ENCODE measurements at places on chromosomes 3 and 15.

DNA sequence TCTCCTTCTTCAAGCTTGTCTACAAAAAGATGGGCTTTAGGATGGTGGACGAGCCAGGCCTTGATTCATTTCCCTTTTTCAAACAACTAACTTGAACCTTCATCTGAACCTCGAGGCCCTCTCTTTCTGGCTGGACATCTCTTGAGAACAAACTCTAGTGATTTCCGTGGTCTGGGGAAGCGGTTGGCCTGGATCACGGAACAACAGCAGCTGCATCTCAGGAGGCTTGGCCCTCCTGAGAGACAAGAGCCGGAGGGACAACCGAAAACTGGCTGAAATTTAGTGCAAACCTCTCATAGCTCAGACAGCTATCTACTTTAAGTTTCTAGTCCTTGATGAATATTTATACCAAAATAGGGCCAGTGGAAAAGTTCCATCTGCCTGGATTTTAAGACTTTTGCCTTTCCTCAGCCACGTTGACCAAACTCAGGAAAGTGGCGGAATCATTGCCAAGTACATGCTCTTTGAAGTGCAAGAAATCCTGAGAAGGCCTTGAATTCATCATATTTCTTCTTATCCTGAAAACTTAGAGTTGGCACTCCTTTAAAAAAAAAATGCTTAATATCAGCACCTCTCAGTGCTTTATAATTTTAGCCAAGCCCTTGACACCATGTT is 14.5 kb downstream of the LMCD1 start:
- DNase-seq: no peak

DNA sequence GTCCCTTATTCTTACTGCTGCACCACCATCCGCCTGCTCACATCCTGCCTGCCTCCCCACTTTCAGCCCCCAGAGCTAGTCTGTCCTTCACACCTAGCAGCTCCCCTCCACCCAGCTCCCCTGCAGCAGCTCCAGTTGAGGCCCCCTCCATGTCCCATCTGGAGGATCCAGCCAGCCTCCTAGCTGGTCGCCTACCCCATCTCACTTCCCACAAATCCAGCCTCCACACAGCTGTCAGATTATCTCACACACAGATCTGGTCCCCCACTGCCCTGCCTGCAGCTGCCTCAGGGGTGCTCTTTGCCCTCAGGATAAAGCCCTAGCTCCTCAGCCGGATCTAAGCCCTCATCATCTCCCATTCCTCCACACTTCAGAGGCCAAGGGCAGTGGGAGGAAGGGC is 8.8 kb upstream of the SEMA7A start:
- no peak for DNase-seq

DNA sequence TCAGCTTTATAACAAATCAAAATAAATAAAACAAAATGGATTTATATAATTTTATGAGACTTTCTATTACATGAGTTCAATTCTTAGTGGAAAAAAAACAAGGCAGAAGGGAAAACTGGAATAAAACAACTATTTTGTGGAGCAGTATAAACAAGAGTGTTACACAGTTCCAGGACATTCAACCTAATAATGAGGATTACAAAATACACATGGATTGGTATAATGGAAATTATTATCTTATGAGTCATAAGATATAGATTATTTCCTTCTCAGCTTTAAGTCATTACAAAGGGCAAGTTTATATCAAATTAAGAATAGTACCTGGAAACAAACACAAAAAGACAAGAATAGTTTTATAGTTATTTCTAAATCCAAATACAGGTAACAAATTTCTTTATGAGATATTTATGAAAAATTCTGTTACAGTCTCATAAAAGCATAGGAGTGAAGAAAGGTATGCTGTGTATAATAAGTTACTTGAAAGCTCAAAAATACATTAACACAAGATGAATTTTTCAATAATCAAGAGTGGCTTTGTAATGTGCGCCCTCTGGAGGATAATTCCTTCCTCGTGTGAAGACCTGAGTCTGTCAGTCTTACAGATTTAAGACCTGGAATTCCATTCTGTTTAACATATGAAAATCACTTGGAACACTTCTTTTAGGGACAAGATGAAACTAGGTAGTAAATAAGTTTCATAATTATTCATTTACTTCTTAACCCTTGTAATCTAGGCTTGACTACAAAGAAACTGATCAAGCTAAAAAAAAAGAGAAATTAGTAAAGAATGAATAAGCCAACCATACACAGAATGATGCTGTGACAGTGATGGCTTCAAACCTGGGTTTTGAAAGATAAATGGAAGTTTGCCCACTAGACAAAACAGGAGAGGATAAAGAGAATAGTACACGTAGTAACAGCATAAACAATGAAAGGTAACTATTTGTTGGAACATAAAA is 9.5 kb downstream of the COPS2 start:
- DNase-seq: peak; percentile 26

DNA sequence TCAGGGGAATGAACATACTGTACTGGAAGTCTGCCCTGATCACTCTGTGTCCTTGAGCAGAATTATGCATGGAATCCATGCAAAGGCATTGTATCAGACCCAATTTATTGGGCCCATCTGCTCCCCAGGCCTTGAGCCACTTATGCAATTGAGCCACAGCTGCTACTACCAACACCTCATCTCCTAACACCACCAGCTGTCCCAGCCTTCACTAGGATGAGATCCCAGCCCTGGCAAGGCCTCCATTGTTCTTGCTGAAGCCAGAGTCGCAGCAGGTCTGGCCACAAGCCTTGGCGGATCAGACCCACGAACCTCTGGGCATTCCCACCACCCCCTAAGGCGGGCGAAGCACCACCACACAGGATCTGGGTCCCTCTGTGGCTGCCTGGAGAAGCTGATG is 9.2 kb upstream of the NME9 start:
- no peak for DNase-seq

GRCh38 chr3:66934041-66934440 is 64.1 kb upstream of the KBTBD8 start:
- no peak for DNase-seq

- no peak for DNase-seq
Observed at GRCh38 chr3:134326126-134326525, 48.1 kb downstream of the AMOTL2 start.

DNA sequence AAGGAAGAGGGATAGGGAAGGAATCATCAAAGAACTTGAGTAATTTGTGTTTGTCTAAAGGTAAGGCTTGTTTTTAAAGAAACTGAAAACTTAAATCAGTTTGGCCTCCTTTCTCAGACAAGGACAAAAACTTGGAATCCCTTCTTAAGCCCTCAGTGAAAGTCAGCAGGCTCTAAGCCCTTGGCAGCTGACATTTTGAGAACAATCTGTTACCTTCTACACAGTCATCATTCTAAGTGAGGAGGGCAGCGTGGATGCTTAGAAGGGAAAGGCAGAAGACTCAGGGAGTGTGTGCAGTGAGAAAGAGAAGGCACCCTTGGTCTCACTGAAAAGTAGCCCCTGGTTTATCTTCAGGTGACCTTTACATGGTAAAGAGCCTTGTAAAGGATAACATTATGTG is 10.8 kb downstream of the HSPBAP1 start:
- DNase-seq: no peak

Measured in left renal pelvis (tissue), 4 donors.